ENCODE measurements at places on chromosomes 3 and 15. TPM values are rescaled to one million over a fixed set of nuclear protein-coding genes. Genes with fewer than 3 reads are reported as not detected.

The THBS1 gene
- 58.4 TPM for total RNA-seq

The RNU5B-1 gene
- total RNA-seq = not detected

The ADAMTS9 gene
- total RNA-seq = 31.1 TPM

The CYP1A2 gene
- total RNA-seq = not detected

The SCAANT1 gene
- not detected for total RNA-seq

The ANKRD63 gene
- 0.27 TPM for total RNA-seq

All from cerebellum (tissue), 4 donors.